ENCODE measurements at places on chromosomes 7 and 10.

GRCh38 chr10:101783736-101784118, 481 bp upstream of the NPM3 start:
- no peak for DNase-seq

DNA sequence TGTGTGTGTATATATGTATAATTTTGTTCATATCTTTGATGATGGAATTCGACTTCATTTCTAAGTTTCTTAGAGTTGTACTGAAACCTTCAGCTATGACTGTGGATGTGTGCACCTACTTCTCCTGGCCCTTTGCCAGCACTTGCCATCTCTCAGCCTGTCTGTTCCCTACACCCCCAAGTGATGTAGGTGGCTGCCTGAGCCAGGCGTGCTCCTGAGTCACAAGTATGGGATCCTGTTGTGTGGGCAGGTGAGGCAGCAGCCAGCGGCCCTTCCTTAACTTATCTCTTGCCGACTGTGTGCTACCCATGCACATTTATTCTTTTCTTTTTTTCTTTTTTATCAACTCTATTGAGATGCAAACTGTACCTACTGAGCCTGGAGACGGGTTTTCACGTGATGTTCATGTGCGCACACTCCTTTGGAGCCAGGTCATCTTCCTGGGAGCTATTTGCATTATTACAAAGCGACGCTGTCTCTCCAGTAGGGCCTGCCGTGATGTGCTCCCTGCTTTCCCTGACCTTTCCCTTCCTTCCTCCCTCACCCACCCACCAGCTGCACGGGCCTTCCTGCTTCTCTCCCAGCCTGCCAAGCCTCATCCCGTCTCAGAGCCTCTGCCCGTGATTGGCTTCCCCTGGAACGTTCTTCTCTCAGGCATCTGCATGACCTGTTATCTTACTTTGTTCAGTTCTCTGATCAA, 31.3 kb upstream of the GALNT11 start:
- no peak for DNase-seq

DNA sequence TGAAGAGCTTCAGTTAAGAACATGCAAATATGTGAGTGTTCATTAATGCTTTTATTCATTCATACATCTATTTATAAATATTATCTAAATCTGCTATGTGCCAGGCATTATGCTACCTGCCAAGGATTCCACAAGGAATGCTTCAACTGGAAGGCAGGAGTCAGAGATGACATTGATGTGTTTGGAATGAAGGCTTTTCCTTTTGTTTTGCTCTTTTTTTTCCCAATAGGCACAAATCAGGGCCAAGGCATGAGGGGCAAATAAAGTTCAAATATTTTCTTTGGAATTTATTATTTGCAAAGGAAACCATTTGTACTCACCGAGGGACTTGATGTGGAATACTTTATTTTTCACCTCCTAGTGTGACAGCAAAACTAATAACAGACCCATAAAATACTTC, 530.3 kb downstream of the ARL4A start:
- DNase-seq, result no peak

GRCh38 chr10:12333380-12334185, 15.8 kb upstream of the CAMK1D start:
- no peak for DNase-seq

GRCh38 chr7:86765931-86766330, 122.2 kb downstream of the GRM3 start:
- no peak for DNase-seq

- no peak for DNase-seq
These were observed 378.0 kb upstream of the AKR1E2 start for GRCh38 chr10:4448030-4448429.

GRCh38 chr7:102305414-102306268, 19.0 kb downstream of the SH2B2 start:
- DNase-seq, result no peak

GRCh38 chr10:118572256-118573041, 23.0 kb downstream of the PRLHR start:
- no peak for DNase-seq

DNA sequence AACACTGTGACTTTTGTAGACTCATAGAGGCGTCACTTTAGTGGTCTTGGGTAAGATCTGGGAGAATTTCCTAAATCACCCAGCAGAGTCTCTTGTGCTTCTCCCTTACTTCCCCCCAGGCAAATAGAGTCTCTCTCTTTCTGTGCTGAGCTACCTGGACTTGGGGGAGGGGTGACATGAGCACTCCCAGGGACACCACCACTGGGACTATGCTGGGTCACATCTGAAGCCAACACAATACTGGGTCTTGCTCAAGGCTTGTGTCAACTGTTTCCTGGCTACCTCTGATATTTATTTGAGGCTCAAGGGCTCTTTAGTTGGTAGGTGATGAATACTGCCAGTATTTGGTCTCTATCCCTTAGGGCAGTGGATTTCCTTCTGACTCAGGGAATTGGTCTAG, 214.6 kb upstream of the TPK1 start:
- DNase-seq, result no peak

GRCh38 chr10:101066896-101067355, 5.1 kb downstream of the KAZALD1 start:
- no peak for DNase-seq

DNA sequence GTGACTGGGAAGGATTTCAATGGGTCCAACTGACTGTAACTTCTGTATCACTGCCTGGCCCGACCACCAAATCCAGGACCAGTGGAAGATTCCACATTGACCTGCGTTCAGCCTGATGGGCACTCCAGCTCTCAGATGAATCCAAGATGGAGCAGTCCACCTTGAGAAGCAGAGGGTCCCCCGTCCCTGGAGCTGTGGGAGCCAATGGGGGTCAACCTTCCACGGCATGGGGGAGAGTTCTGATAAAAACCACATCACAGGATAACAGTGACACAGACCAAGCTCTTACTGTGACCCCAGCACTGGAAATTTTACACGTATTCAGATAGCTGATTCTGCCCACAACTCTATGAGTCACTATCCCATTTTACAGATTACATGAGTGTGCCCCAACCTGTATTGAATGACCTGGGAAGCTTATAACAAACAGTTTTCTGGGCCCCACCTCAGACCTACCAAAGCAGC, 11.2 kb downstream of the ZCCHC24 start:
- DNase-seq, result no peak

- DNase-seq, result no peak
These were observed 129.8 kb downstream of the FRMD4A start for GRCh38 chr10:14200698-14201544.

DNA sequence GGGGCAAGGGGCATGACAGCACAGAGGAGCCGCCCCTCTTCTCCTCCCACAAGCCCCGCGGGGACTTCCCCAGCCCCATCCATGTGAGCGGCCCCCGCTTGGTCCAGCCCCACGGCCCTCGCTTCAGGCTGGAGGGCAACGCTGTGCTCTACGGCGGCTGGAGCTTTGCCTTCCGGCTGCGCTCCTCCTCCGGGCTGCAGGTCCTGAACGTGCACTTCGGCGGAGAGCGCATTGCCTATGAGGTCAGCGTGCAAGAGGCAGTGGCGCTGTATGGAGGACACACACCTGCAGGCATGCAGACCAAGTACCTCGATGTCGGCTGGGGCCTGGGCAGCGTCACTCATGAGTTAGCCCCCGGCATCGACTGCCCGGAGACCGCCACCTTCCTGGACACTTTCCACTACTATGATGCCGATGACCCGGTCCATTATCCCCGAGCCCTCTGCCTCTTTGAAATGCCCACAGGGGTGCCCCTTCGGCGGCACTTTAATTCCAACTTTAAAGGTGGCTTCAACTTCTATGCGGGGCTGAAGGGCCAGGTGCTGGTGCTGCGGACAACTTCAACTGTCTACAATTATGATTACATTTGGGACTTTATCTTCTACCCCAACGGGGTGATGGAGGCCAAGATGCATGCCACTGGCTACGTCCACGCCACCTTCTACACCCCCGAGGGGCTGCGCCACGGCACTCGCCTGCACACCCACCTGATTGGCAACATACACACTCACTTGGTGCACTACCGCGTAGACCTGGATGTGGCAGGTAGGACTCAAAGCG, 5.1 kb downstream of the AOC1 start:
- DNase-seq, result no peak

GRCh38 chr7:26891400-26892350, 27.3 kb upstream of the SKAP2 start:
- DNase-seq, result no peak

- no peak for DNase-seq
These were observed 83.4 kb upstream of the SMNDC1 start for GRCh38 chr10:110387983-110388686.

- DNase-seq, result no peak
These were observed 2.9 kb downstream of the AQP1 start for GRCh38 chr7:30914596-30914995.

- DNase-seq, result no peak
These were observed 96.4 kb downstream of the FOXL3 start for GRCh38 chr7:386385-386784.

- DNase-seq, result no peak
These were observed 52.0 kb downstream of the CDK14 start for GRCh38 chr7:90648107-90648506.

DNA sequence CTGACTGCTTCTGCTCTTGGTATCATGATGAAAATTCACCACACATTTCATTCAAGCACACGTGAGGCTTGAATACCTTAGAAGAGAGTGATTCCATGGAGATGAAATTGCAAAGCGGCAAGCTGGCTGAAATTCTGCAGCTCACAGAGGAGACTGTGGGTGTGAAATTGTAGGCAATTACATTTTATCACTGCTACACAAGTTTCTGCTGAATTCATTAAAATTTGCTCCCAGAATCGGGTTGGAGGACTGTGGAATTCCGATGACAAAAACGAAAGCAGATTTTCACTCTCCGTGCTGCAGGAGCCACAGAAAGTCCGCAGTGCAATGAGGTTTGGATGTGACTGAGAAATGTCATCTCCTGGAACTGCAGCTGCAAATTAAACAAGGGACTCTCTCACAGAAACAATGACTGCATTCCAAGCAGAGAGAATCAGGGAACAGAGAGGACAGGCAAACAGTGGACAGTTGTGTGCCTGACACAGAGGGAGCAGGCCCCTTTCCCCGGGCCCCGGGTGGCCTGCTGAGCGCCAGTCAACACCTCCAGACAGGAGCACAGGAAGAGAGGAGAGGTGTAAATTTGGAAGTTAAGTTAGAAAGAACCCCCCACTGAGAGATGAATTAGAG, 109.1 kb downstream of the C10orf90 start:
- no peak for DNase-seq

DNA sequence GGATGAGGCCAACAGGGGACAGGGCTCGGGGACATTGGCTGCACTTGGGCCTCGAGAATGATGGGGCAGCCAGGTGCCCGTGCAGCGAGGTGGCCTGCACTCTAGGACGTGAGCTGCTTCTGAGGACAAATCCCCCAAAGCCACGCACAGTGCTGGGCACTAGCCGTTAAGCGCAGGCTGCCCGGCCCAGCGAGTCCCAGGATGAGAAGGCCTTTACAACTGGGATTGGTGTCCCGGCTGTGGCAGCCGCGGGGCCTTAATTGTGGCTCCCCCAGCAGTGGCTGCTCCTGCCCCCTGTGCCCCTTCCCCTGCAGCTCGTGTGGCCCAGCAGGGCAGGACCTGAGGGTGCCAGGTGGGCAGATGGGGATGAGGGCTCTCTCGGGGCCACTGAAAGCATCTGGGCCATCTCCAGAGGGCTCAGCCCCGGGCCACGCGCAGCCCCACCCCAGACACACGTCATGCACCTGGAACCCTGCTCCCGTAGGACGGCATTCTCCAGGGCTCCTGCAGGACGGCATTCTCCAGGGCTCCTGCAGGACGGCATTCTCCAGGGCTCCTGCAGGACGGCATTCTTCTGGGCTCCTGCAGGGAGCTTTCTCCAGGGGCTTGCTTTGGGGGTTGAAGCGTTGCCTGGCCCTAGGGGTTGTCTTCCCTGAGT, 6.6 kb downstream of the PWWP2B start:
- DNase-seq, result no peak

- no peak for DNase-seq
These were observed 112.4 kb downstream of the ELMO1 start for GRCh38 chr7:37336259-37336658.

All from Jurkat, Clone E6-1 (cell line).